ENCODE measurements at places on chromosomes 3 and 15.

- DNase-seq = no peak
Observed at GRCh38 chr3:10970306-10970960, 22.1 kb upstream of the SLC6A1 start.

DNA sequence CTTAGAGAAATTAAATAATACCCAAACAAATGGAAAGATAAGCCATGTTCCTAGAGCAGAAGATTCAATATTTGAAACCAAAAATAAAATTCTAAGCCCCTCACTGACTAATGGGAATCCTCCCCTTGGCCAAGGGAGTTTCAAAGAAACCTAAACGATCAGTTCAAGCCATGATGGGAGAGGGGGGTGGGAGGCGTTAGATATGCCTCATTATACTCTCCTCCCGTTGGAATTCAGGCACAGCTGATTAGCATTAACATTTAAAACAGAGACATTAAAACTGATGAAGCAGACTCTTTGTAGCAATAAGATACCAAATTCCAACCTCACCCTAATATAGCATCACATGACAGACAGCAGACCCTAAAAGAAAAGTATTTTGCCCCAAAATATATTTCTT lies 32.9 kb downstream of the OCA2 start:
- no peak for DNase-seq

DNA sequence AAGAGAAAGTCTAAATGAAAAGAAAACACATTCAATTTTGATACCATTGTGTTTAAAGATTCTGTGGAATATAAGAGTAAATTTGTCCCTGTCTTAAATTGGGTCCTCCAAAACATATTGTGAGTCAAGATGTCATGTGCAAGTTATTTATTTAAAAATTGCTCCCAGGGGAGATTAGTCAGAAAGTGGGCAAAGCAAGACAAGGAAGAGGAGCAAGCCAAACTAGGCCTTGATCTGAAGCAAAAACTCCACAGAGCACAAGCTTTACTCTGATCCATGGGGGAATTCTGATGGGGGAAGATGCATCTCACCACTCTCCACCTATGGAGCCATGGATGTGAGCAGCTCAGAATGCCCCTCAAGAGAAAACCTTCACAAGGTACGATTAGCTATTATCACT lies 342.8 kb upstream of the IL12A start:
- DNase-seq = peak; percentile 29

- DNase-seq = no peak
Observed at GRCh38 chr3:114877378-114878113, 269.5 kb downstream of the ZBTB20 start.

DNA sequence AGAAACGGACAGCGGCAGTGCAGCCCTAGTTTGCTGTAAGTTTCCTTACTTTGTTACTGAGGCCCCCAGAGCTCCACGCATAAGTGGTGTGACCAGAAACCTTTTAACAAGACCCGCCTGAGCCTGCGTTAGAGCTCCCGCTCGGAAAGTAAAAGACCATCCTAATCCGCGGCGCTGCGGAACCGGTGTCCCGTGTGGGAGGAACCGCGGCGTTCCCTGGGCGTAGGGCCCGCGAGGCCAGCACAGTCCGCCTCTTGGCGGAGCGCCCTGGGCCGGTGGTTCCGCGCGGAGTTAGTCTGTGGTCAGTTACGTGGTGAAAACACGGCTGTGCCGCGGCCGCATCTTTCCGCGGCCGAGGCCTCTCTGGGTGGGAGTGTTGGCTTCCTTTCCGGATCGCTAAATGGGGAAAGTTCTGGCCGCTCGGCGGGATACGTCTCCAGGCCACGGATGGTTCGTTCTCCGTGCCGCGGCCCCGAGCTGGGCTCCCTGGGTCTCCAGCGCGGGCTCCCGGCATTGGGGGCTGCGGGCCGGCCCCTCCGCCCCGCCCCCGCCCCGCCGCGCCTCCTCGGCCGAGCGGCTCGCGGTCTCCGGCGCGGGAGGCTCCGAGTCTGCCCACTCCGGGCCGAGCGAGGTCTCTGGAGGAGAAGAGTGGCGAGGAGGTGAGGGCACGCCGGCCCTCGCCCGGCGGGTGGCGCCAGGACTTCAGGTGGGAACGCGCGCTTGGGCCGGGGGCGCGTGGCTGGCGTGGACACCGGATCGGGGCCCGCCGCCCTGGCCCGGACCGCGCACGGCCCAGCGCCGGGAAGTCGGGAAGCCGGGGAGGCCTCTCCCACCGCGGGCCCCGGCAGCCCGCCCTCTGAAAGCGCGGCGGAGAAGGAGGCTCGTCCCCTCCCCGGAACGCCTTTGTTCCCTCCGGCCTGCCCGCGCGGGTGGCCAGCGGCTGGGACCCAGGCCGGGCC lies 754 bp downstream of the B3GNT5 start:
- peak; percentile 83 for DNase-seq

GRCh38 chr15:100030586-100031229 lies 297.5 kb upstream of the LYSMD4 start:
- no peak for DNase-seq

GRCh38 chr3:16697443-16698147 lies 92.4 kb upstream of the DAZL start:
- peak; percentile 33 for DNase-seq

GRCh38 chr3:143269741-143270140 lies 150.2 kb downstream of the CHST2 start:
- no peak for DNase-seq

GRCh38 chr3:23094890-23095462 lies 108.2 kb upstream of the UBE2E2 start:
- DNase-seq = peak; percentile 55

DNA sequence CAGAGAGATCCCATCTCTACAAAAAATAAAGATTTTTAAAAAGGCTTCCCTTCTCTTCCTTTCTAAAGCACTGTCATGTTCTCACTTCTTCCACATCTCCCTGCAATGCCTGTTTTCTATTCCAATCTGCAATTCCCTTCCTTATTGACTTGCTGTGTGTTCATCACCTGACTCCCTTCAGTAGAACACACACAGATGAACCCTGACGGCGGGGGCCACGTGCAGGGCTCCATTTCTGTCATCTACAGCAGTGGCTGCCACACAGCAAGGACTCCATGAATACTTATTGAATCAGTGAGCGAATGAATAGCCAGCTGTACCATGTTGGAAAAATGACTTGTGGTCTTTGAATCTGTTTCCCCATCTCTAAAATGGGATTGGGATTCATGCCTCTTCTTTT lies 26.1 kb downstream of the BHLHE40 start:
- DNase-seq = no peak

- peak; percentile 66 for DNase-seq
Observed at GRCh38 chr15:101121511-101122090, 130.2 kb downstream of the CHSY1 start.

DNA sequence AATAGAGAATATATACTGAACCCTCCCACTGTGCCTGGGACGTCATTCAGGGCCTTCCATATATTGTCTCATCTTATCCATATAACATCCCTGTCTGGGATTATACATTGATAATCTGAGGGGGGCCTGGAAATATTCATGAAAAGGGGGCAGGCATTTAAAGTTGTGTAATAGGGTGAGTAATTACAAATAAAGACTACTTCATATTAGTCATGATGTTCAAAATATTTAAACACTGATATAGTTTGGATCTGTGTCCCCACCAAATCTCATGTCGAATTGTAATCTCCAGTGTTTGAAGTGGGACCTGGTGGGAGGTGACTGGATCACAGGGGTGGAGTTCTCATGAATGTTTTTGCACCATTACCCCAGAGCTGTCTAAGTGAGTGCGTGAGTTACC lies 97.8 kb downstream of the AQP9 start:
- DNase-seq = no peak
